ENCODE measurements at places on chromosomes 2 and 18. TPM values are rescaled to one million over a fixed set of nuclear protein-coding genes. Genes with fewer than 3 reads are reported as not detected.

The NPPC gene
- 6.4 TPM for total RNA-seq

The ABCG8 gene
- total RNA-seq, result not detected

The AKAIN1 gene
- not detected for total RNA-seq

The ABCB11 gene
- not detected for total RNA-seq

The MC4R gene
- not detected for total RNA-seq

The AGXT gene
- total RNA-seq, result not detected

The KIF5C gene
- total RNA-seq, result 84.3 TPM

GRCh38 chr2:35920061-35920460 is 435.5 kb upstream of the CRIM1 start:
- no peak overlapping the region for H3K4me3 ChIP-seq
- H3K27me3 ChIP-seq, result no peaks in the 10 kb centered on the region
- no peaks in the 10 kb centered on the region for H3K4me1 ChIP-seq
- no peak for DNase-seq

- H3K27me3 ChIP-seq, result no peaks in the 10 kb centered on the region
- no peaks in the 10 kb centered on the region for H3K4me1 ChIP-seq
- no peak for DNase-seq
- no peak overlapping the region for H3K4me3 ChIP-seq
- H3K27ac ChIP-seq, result no peak overlapping the region
Measured at GRCh38 chr2:158936978-158937377, 31.5 kb upstream of the TANC1 start.

DNA sequence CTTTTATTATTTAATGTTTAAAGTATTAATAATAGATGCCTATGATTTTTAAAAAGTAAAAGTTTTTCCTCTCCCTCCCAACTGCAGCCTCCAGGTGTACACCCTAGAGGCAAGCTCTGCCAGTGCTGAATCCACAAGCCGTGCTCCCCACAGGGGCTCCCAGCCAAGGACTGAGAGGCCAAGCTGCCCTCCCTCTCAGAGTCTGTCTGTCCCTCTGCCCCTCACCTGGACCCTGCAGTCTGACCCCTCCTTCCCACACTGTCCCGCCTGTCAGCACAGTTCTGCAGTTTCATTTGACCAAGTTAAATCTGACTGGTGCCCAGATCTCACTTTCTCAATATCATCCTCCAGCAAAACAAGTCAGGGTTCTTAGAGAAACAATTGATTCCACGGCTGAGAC is 14.8 kb upstream of the PROC start:
- DNase-seq, result no peak
- no peaks in the 10 kb centered on the region for H3K4me1 ChIP-seq
- H3K27ac ChIP-seq, result no peak overlapping the region
- no peaks in the 10 kb centered on the region for H3K36me3 ChIP-seq
- H3K27me3 ChIP-seq, result no peaks in the 10 kb centered on the region

GRCh38 chr2:65355186-65355831 is 77.1 kb downstream of the SPRED2 start:
- no peaks in the 10 kb centered on the region for H3K4me1 ChIP-seq
- H3K36me3 ChIP-seq, result no peaks in the 10 kb centered on the region
- no peak for DNase-seq
- H3K27ac ChIP-seq, result no peak overlapping the region

- H3K27ac ChIP-seq, result no peak overlapping the region
- H3K4me3 ChIP-seq, result no peak overlapping the region
- DNase-seq, result no peak
- H3K4me1 ChIP-seq, result peaks cover 9% of the 10 kb centered on the region
- no peaks in the 10 kb centered on the region for H3K27me3 ChIP-seq
- peaks cover 13% of the 10 kb centered on the region for H3K36me3 ChIP-seq
Measured at GRCh38 chr18:2920546-2921343, 73.9 kb downstream of the EMILIN2 start.

DNA sequence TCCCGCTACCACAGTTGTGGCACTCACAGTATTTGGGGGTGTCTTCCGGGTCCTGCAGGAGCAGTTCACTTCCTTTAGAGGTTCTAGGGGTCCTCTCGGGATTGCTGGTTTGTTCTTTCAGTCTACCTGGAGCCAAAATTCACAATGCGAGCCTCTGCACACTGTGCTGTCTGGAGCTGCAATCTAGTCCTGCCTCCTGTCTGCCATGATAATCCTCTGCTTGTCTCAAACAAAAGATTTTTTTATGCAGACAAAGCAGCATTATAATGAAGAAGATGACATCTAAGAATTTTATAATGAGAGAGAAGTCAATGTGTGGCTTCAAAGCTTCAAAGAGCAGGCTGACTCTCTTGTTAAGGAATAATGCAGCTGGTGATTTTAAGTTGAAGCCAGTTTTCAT is 975.1 kb upstream of the GYPC start:
- H3K27ac ChIP-seq, result no peak overlapping the region
- H3K27me3 ChIP-seq, result no peaks in the 10 kb centered on the region
- H3K4me3 ChIP-seq, result no peak overlapping the region
- H3K36me3 ChIP-seq, result no peaks in the 10 kb centered on the region

DNA sequence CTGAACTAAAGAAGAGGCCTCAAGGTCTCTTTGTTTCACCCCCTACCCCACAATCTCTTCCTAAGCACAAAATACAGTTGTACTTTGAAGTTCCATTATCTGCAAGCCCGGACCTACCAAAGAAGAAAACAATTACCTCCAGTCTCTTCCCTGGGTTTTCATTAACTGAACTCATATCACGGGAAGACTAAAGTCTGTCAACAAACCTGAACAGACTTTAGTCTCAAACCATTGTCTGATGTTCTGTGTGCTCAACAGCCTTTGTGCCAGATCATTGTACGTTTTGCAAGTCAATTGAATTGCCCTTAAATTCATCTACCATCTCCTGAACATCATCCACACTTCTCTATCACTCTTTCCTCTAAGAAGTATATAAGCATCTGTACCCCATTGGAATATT is 1021.9 kb upstream of the CDH2 start:
- no peak for DNase-seq
- H3K27ac ChIP-seq, result no peak overlapping the region
- no peaks in the 10 kb centered on the region for H3K36me3 ChIP-seq
- no peaks in the 10 kb centered on the region for H3K4me1 ChIP-seq

GRCh38 chr2:27320958-27321543 is 1.8 kb downstream of the MPV17 start:
- H3K27me3 ChIP-seq, result no peaks in the 10 kb centered on the region
- peaks cover 10% of the 10 kb centered on the region for H3K4me1 ChIP-seq
- DNase-seq, result peak; percentile 80
- no peaks in the 10 kb centered on the region for H3K36me3 ChIP-seq
- H3K4me3 ChIP-seq, result no peak overlapping the region

GRCh38 chr18:42242758-42243157 is 287.7 kb downstream of the PIK3C3 start:
- no peaks in the 10 kb centered on the region for H3K4me1 ChIP-seq
- no peak for DNase-seq

- no peaks in the 10 kb centered on the region for H3K27me3 ChIP-seq
- H3K4me3 ChIP-seq, result no peak overlapping the region
- no peaks in the 10 kb centered on the region for H3K4me1 ChIP-seq
- no peak for DNase-seq
Measured at GRCh38 chr2:130263606-130264005, 65.4 kb upstream of the TUBA3E start.

- no peak for DNase-seq
- H3K27me3 ChIP-seq, result no peaks in the 10 kb centered on the region
- no peak overlapping the region for H3K27ac ChIP-seq
- no peak overlapping the region for H3K4me3 ChIP-seq
- no peaks in the 10 kb centered on the region for H3K36me3 ChIP-seq
Measured at GRCh38 chr18:9404565-9405060, 70.0 kb downstream of the TWSG1 start.

DNA sequence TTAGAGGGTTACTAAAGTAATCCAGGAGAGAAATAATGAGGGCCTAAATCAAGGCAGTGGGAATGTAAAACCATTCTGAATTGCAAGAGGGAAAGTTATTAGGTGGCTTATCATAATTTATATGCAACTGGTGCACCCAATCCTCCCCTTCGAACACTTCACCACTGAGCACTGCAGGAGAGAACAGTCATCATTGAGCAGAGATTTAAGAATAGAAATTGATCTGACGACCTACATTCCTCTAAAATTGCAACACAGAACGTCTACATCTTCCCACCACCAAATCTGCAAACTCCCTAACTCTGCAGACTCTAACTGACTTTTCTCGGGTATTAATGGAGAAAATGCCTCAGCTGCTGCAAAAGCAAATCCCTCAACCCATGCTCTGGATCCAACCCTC is 138.5 kb upstream of the CDH20 start:
- DNase-seq, result no peak
- H3K4me3 ChIP-seq, result no peak overlapping the region
- no peak overlapping the region for H3K27ac ChIP-seq

Data from prostate gland (tissue), 2 donors.